Smooth muscle cell of trachea (primary cell): ENCODE measurements at places on chromosomes 13 and 19. TPM values are rescaled to one million over a fixed set of nuclear protein-coding genes. Genes with fewer than 3 reads are reported as not detected.

CACNA1A gene
- total RNA-seq, result 16.3 and 29.6 TPM in 2 replicates

FUT1 gene
- total RNA-seq, result under 0.01 TPM in 2 replicates

ETV2 gene
- total RNA-seq, result 0.17 and 0.44 TPM in 2 replicates

GSX1 gene
- not detected in 2 replicates for total RNA-seq

PTPRH gene
- 4.5 and 10.9 TPM in 2 replicates for total RNA-seq

NLRP7 gene
- under 0.01 TPM in 1 of 2 replicates, not detected in the other for total RNA-seq

ZNRF4 gene
- not detected in 2 replicates for total RNA-seq

DCAF15 gene
- 10.4 and 13.8 TPM in 2 replicates for total RNA-seq

OR4F17 gene
- 0.15 TPM in 1 of 2 replicates, not detected in the other for total RNA-seq

IGFL4 gene
- total RNA-seq, result not detected in 2 replicates

ZNF808 gene
- 16.0 and 18.0 TPM in 2 replicates for total RNA-seq

IGLON5 gene
- total RNA-seq, result not detected in 2 replicates

SOHLH2 gene
- total RNA-seq, result 1.2 and 2.0 TPM in 2 replicates

SGCG gene
- total RNA-seq, result 0.83 TPM in 1 of 2 replicates, not detected in the other

MBD3L4 gene
- not detected in 2 replicates for total RNA-seq

FXYD1 gene
- total RNA-seq, result 0.44 and 5.8 TPM in 2 replicates

FCHO1 gene
- total RNA-seq, result 0.29 and 0.83 TPM in 2 replicates

APOE gene
- 4.1 and 58.4 TPM in 2 replicates for total RNA-seq

LCP1 gene
- 0.33 TPM in 1 of 2 replicates, not detected in the other for total RNA-seq

BTBD2 gene
- 74.3 and 123 TPM in 2 replicates for total RNA-seq

AZU1 gene
- under 0.01 TPM in 1 of 2 replicates, not detected in the other for total RNA-seq
